Progenitor cell of endocrine pancreas (in vitro differentiated cells): ENCODE measurements at places on chromosomes 1 and 21. TPM values are rescaled to one million over a fixed set of nuclear protein-coding genes. Genes with fewer than 3 reads are reported as not detected.

The HTR6 gene
- total RNA-seq, result not detected in 2 replicates

The B4GALT2 gene
- 61.7 and 63.1 TPM in 2 replicates for total RNA-seq

- no peak overlapping the region for H3K4me3 ChIP-seq
- peaks cover 27% of the 10 kb centered on the region for H3K27me3 ChIP-seq
- H3K27ac ChIP-seq, result no peak overlapping the region
- H3K36me3 ChIP-seq, result no peaks in the 10 kb centered on the region
- H3K4me1 ChIP-seq, result no peaks in the 10 kb centered on the region
These were observed 15.3 kb upstream of the POU3F1 start for GRCh38 chr1:38061883-38062328.

- H3K36me3 ChIP-seq, result no peaks in the 10 kb centered on the region
- DNase-seq, result no peak
- no peak overlapping the region for H3K4me3 ChIP-seq
- no peaks in the 10 kb centered on the region for H3K27me3 ChIP-seq
- H3K27ac ChIP-seq, result no peak overlapping the region
- peaks cover 2% of the 10 kb centered on the region for H3K4me1 ChIP-seq
These were observed 114.8 kb upstream of the NCAM2 start for GRCh38 chr21:20883408-20883800.

- H3K4me3 ChIP-seq, result no peak overlapping the region
- no peak overlapping the region for H3K27ac ChIP-seq
- H3K27me3 ChIP-seq, result peaks cover 2% of the 10 kb centered on the region
- no peaks in the 10 kb centered on the region for H3K36me3 ChIP-seq
These were observed 17.1 kb downstream of the ZP4 start for GRCh38 chr1:237873487-237874211.

The ZNF593OS gene
- total RNA-seq, result not detected in 2 replicates

GRCh38 chr1:57976216-57976615, 552.4 kb upstream of the DAB1 start:
- no peaks in the 10 kb centered on the region for H3K36me3 ChIP-seq
- no peak overlapping the region for H3K27ac ChIP-seq
- no peak for DNase-seq
- H3K4me1 ChIP-seq, result no peaks in the 10 kb centered on the region
- H3K27me3 ChIP-seq, result peaks cover 3% of the 10 kb centered on the region

The LAMB3 gene
- 10.7 and 12.5 TPM in 2 replicates for total RNA-seq

DNA sequence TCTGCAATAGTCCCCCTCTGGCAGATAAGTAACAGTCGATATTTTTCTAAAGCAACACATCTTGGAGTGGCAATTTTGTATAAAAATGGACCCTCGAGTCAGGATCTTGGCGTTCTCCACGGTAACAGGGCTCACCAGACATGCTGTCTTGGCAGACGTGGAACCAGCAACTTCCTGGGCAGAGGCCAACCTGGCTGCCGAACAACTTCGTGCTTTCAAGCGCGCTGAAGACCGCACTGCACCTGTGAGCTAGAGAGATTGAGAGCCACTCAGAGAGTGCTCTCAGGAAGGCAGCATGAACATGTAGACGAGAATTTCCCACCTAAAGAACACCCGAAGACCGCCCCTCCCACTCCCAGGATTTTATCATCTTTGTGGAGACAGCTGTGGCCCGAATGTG, 7.3 kb downstream of the C1orf174 start:
- no peak overlapping the region for H3K27ac ChIP-seq
- H3K4me3 ChIP-seq, result no peak overlapping the region
- peaks cover 22% of the 10 kb centered on the region for H3K36me3 ChIP-seq
- H3K27me3 ChIP-seq, result no peaks in the 10 kb centered on the region
- H3K4me1 ChIP-seq, result no peaks in the 10 kb centered on the region
- DNase-seq, result no peak

The SPRR5 gene
- not detected in 2 replicates for total RNA-seq

DNA sequence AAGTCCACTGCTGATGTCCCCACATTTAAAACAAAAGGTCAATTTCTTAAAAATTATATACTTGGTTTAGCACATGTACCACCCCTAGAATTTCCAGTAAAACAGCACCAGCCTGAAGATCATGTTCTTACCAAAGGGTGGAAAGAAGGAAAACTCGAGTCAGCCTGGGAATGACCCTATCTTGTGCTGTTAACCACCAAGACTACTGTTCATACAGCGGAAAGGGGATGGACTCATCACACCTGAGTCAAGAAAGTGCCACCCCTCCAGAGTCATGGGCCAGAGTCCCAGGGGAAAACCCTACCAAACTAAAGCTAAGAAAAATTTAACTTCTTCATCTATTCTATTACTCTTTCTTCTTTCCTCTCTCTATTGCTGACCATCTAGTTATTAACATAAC, 113.6 kb upstream of the PPM1J start:
- H3K4me3 ChIP-seq, result no peak overlapping the region
- no peak for DNase-seq
- H3K36me3 ChIP-seq, result no peaks in the 10 kb centered on the region
- H3K4me1 ChIP-seq, result peaks cover 29% of the 10 kb centered on the region

- no peak overlapping the region for H3K4me3 ChIP-seq
- H3K27ac ChIP-seq, result no peak overlapping the region
- H3K27me3 ChIP-seq, result no peaks in the 10 kb centered on the region
- no peak for DNase-seq
These were observed 72.5 kb downstream of the OBSCN start for GRCh38 chr1:228280106-228280901.

The GBP6 gene
- total RNA-seq, result not detected in 2 replicates

GRCh38 chr21:19236209-19236608, 832.6 kb upstream of the TMPRSS15 start:
- H3K4me1 ChIP-seq, result no peaks in the 10 kb centered on the region
- H3K4me3 ChIP-seq, result no peak overlapping the region
- DNase-seq, result no peak
- H3K27ac ChIP-seq, result no peak overlapping the region
- no peaks in the 10 kb centered on the region for H3K27me3 ChIP-seq
- no peaks in the 10 kb centered on the region for H3K36me3 ChIP-seq

DNA sequence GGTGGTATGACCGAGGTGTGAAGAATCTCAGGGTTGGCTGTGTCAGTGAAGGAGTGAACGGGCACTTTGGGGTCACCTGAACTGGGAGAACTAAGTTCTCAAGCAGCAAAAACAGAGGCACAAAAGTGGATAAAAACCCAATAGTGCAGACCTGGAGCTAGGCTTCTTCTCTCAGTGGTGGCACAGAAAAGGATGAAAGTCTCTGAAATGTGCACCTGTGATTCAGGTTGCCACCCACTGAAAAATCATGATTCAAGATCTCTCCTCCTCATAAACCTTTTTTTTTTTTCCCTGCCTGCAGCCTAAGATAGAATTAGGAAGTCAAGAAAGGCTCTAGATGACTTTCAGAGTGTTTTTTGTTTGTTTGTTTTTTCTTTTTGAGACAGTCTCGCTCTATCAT, 304.8 kb downstream of the KIF26B start:
- peaks cover 3% of the 10 kb centered on the region for H3K4me1 ChIP-seq
- no peaks in the 10 kb centered on the region for H3K27me3 ChIP-seq
- no peak overlapping the region for H3K27ac ChIP-seq
- H3K36me3 ChIP-seq, result no peaks in the 10 kb centered on the region
- DNase-seq, result no peak
- H3K4me3 ChIP-seq, result no peak overlapping the region
